HuH-7.5 (cell line): ENCODE measurements at places on chromosomes 1 and 21.

- no peak for DNase-seq
These were observed 172.8 kb upstream of the SAMSN1 start for GRCh38 chr21:14718951-14719350.

- DNase-seq, result no peak
These were observed 62.0 kb upstream of the MACF1 start for GRCh38 chr1:39142401-39143060.

GRCh38 chr1:201566933-201567801 lies 28.2 kb downstream of the NAV1 start:
- DNase-seq, result no peak

- DNase-seq, result peak; percentile 50
These were observed 6.3 kb upstream of the INAVA start for GRCh38 chr1:200888349-200888838.

GRCh38 chr1:213371847-213372619 lies 321.0 kb downstream of the RPS6KC1 start:
- DNase-seq, result peak; percentile 57

GRCh38 chr1:145845514-145846161 lies at the start of gene NUDT17:
TSS of gene NUDT17 (plus strand) at chr1:145845630. CDS start at chr1:145845641, 11 bp downstream.
- DNase-seq, result peak; percentile 82

GRCh38 chr1:99516141-99516540 lies 129.8 kb upstream of the PALMD start:
- no peak for DNase-seq

DNA sequence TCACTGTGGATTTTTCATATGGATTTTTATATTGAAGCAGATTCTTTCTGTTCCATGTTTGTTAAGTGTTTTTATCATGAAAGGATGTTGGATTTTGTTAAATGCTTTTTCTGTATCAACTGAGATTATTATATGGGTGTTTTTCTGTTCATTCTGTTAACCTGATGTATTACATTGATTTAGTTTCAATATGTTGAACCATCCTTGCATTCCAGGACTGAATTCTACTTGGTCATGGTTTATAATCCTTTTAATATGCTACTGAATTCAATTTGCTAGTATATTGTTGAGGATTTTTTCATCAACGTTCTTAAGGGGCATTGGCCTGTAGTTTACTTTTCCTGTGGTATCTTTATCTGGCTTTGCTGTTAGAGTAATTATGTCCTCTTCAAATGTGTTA lies 55.8 kb downstream of the CCDC30 start:
- DNase-seq, result no peak

- DNase-seq, result no peak
These were observed 145.6 kb upstream of the TNR start for GRCh38 chr1:175888996-175889395.

- no peak for DNase-seq
These were observed 8.1 kb downstream of the AKNAD1 start for GRCh38 chr1:108848806-108849205.

DNA sequence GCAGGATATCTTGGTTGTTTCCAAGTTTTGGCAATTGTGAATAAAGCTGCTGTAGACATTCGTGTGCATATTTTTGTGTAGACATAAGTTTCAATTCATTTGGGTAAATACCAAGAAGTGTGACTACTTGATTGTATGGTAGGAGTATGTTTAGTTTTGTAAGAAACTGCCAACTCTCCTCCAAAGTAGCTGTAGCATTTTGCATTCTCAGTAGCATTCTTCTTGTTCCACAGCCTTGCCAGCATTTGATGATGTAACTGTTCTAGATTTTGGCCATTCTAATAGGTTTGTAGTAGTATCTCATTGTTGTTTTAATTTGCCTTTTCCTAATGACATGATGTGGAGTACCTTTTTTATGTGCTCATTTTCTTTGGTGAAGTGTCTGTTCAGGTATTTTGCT lies 38.6 kb upstream of the PLA2G4A start:
- no peak for DNase-seq

GRCh38 chr1:6911974-6912373 lies 126.7 kb downstream of the CAMTA1 start:
- DNase-seq, result no peak

GRCh38 chr1:52504720-52505119 lies 48.2 kb downstream of the TUT4 start:
- DNase-seq, result no peak

- DNase-seq, result no peak
These were observed 592.7 kb upstream of the ADGRL4 start for GRCh38 chr1:79599257-79599656.

- DNase-seq, result no peak
These were observed 23.8 kb downstream of the TMEM50A start for GRCh38 chr1:25361901-25362300.

GRCh38 chr1:23178950-23179349 lies 10.3 kb upstream of the LUZP1 start:
- DNase-seq, result peak; percentile 56

DNA sequence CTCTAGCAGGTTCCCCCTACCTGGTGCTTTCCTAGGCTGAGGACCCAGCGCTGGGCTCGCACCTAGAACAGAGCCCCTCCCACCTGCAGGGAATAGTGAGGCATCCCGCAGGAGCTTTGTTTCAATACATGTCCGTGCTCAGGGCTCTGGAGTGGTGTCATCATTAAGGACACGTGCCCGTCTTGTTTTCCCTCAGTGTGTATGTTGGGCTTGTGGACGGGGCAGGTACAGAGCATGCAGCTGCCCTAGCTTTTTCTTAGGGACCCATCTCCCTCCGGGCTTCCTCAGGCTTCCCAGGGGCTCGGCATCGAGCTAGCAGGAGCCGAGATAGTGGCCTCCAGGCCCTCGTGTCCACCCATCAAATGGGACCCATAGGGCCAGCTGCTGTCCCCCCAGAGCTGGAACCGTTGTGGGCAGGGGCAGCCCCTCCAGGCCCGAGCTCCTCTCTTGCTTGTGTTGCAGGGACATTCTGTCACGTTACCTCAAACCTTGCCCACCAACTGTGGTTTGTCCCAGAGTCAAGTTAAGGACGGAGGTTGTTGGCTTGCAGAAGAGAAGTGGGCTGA lies 3.9 kb downstream of the TMEM201 start:
- DNase-seq, result no peak

DNA sequence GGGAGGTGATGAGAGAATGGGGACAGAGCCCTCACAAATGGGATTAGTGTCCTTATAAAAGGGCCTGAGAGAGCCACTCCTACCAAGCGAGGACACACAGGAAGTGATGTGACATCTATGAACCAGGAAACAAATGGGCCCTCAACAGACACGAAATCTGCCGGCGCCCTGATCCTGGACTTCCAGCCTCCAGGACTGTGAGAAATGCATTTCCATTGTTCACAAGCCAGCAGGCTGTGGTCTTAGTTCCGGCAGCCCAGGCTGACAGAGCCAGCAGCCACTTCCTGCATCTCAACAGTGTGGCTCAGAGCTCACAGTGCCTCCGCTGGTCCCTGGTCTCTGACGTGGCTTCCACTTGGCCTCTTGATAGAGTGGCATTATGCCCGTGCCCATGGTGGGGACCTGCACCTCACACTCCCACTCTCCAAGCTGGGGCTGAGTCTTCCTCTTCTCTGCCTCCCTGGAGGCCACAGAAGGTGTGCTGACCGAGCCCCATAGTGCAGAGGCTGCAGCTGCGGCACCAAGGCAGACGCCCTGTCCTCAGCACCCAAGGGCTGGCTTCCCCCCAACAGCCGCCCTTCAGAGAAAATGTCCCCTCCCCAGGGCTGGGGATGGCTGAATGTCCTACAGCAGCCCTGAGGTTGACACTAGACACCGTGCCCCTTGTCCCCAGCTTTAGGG lies 44.9 kb downstream of the ACOT7 start:
- no peak for DNase-seq

GRCh38 chr1:216902669-216903381 lies 179.6 kb upstream of the ESRRG start:
- DNase-seq, result no peak

GRCh38 chr1:113438505-113439276 lies 48.4 kb downstream of the MAGI3 start:
- DNase-seq, result no peak

DNA sequence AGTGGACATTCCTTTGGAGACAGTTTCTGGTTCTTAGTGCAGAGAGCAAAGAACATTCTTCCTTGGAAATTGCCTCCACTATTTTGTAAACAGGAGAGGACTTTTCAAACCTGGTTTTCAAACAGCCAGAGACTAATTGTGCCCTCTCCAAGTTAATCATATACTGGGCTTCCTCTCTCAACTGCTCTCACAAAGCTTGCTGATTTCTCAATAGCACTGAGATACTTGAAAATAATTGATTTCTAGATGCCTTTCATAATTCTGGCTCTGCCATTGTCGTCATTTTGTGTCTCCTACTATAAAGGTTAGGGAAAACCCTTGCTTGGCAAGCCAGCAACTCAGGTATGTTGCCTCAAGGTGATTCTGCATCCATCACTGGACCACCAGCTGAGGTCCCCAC lies 56.0 kb downstream of the KCNJ15 start:
- no peak for DNase-seq

- no peak for DNase-seq
These were observed 7.1 kb downstream of the TCP10L start for GRCh38 chr21:32578107-32578691.

DNA sequence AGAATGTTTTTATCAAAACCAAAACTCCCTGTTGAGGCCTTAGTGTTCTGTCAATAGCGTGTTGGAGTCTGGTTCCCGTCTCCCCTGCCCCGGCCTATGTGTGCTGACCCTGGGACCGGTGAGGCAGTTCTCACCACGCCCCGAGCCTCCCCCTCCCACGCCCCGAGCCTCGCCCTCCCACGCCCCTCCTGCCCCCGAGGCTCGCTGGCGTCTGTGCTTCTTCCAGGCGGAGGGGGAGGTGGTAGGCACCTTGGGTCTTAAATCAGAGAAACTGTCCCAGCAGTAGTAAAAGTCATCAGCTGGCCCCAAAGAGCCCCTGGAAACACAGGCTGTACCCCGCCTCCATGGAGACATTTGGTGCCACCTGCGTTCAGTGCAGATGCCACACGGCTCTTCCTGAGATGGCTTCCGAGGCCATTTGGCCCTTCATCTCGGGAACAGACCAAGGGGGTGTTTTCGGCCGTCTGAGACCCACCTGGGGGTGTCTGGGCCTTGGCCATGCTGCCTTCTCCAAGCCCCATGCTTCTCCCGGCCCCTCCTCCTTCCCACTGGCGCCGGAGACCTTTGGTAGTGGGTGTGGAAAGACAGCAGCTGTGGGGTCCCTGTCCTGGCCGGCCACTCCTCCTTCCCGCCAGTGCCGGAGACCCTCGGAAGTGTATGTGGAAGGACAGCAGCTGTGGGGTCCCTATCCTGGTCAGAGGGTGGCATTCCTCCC lies 44.7 kb downstream of the SKI start:
- DNase-seq, result no peak

DNA sequence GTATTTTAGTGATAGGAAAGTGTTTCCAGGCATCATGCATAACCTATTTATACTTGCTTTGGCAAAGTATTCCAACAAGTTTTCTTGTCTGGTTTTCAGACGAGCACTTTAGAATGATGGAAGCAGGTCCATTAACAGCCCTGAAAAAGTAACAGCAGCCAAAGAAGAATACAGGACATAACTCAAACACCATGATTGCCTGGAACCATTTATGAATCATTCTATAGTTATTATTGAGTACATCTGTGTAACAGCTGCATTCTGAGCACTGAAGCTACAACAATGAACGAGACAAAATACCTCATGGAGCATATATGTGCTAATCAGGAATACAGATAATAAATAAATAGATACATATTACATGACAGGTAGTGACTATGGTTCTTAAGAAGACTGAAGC lies 12.6 kb downstream of the IL10RB start:
- no peak for DNase-seq

DNA sequence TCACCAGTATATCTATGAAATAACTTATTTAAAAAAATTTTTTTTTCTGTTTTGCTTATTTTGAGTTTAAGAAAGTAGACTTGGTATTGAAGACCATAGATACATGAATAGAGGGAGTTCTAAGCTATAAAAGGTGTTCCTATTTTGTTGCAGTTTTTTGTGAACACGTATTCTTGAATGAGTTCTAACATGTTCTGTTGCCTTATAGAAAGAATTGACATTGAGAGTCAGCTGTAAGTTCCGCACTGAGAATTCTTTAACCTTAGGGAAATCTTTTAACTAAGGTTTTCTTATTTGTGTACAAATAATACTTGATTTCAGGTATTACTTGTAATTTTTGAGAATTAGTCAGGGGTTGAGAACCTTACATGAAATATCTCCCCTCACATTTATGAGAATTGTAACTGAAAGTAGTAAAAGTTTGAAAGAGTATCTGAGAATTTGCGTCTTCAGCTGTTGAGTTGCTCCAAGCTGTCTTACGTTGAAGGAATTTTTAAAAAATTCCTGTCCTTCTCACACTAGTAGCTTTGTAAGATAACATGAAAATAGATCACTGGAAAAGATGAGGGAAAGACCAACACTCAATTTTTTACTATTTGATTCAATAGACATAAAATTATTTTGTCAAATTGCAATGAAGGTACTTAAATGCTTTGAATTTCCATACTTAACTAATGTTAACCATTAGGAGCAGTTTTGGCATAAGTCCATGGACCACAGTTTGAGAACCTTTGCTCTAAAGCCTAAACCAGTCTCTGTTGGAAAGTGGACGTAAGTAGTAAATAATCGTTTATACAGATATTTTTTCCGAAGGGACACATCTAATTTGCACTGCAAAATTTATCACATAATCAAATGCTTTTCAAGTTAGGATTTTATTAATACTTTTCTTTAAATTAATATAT lies 3.8 kb downstream of the DR1 start:
- DNase-seq, result no peak

DNA sequence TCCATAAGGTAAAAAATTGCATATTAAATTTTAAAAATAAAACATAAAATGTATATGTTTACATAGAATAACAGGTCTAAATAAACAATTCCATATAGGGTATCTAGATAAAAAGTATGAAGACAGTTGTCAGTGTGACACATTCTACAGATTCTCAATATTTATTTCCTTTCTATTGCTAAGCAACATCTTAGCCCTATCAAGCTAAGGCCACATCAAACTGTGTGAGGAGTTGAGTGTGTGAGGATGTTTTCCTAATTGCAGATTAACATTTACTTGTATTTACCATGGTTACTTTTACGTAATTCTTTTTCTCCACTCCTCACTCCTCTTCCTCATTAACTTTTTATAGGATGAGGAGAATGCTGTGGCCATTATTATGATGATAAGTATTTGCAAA lies 41.9 kb upstream of the MCOLN3 start:
- DNase-seq, result no peak

GRCh38 chr1:107363154-107363553 lies 222.3 kb downstream of the NTNG1 start:
- DNase-seq, result no peak

- no peak for DNase-seq
These were observed 20.3 kb downstream of the STK40 start for GRCh38 chr1:36365381-36365780.

- no peak for DNase-seq
These were observed 5.2 kb downstream of the TSPEAR start for GRCh38 chr21:44706026-44706705.

- no peak for DNase-seq
These were observed 122.7 kb downstream of the ZBTB18 start for GRCh38 chr1:244173769-244174168.

DNA sequence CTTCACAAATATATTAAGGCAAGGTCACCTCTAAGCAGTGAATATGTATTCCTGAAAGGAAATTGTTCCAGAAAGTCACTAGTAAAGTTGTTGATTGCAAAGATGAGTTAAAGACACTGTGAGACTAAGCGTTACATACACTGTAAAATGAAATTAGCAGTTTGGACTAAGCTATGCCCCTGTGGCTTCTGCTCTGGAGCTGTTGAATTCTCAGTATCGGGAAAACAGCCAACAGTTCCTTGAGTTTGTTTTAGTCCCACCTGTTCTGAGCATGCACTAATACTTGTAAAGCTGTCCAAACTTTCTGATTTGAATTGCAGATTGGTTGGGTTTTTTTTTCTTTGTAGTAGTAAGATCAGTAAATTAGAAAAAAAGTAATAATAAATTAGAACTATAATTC lies 21.0 kb downstream of the ANGPTL1 start:
- DNase-seq, result no peak
